Immature natural killer cell (primary cell): ENCODE measurements at places on chromosomes 7 and 10. TPM values are rescaled to one million over a fixed set of nuclear protein-coding genes. Genes with fewer than 3 reads are reported as not detected.

BTBD16 gene
- not detected for polyA plus RNA-seq

DNA sequence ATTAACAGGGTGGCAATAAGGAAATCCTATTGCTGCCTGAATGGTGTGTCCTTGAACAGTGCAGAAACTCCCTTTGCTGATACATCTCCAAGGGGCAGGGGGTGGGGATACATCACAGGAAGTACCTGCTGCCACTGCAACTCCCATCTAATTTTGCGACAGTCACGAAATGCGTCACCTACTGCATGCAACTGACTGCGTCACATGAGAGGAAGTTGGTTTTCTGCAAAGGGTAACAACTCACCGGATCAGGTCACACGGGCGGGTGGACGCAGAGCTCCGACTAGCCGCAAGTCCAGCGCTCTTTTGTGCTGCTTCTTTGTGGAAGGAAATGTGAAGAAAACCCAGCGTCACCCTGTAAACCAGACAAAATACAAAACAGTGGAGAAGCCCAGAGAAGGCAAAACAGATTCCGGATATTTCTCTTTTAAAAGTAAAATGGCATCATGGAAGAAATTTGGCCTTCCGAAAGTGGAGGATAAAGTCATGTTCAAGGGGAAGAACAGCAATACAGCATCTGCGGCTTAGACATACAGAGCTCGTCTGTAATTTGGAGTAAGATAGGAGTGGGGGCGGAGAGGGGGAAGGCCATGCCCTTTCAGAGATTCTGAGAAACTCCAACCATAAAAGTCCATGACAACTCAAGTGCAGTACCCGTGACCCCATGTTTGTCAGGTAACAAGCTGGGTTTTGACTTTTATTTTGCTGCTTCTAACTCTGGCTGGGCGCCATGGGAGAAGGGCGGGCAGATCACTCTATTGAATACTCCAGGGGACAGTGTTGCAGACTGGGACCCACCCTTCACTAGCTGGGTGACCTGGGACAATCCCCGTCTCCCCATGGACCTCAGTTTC, 32.3 kb upstream of the PLEKHS1 start:
- no peak for DNase-seq

DNA sequence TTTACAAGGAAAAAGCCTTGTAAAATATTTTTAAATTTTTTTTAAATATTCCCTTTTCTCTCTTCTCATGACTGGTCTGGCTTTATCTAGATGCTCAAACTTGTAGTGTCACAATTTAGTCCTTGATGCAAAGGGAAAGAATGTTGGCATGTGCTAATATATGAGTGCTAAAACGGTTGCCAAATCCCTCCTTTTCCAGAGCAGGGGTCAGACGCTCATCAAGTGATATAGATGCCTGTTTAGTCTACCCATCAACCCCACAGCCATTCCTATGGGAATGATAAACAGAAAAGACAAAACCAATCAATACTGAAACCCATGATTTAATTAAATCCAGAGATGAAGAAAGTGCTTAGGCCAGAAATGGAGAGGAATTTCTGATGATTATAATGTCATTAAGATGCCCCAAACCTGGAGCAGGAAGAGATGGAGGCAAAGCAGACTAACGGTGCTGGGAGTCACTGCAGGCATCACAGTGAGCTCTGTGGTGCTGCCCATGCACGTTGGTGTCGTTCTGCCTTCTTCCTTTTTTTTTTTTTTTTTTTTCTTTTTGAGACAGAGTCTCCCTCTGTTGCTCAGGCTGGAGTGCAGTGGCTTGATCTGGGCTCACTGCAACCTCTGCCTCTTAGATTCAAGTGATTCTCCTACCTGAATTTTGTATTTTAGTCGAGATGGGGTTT, 210.1 kb upstream of the STK17A start:
- no peak for DNase-seq

AUTS2 gene
- polyA plus RNA-seq: 17.6 TPM

PITX3 gene
- not detected for polyA plus RNA-seq

DNA sequence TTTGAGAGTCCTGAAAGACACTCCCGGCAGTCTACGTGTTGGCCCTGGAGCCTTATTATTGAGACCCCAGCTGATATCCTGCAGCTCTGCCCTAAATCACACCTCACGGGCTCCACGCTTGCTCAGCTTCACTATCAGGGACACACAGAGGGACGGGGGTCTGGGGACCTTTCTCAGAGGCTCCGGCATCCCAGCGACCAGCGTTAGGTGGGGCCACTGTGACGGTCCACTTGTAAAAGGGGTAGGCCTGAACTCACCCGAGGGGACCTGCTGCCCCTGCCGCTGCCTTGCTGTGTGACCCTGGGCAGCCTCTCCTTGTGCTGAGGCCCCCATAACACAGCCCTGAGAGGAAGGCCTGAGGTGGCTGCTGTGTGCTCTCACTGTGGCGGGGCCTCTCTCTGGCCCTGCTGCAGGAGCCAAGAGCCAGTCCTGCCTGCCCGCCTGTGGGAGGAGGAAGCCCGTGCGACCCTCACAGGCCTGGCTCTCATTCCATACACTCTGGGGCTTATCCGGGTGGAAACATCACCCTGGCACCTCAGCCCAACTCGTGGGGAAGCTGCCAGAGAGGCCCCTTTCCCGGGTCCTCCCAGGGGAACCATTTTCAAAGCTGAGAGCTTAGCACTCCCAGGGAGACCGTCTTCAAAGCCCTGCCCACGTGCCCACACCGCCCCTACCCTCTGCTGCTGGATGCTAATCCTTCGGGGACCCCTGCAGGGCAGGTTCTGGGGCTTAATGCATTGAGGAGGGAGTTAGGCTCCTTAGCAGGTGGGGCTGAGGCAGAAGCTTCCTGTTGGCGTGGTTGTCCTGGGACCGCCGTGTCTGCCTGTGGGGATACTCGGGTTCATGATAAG, 21.7 kb downstream of the AQP1 start:
- no peak for DNase-seq

GRCh38 chr7:107744345-107744750, 406 bp downstream of the CBLL1 start:
- DNase-seq: no peak

DNA sequence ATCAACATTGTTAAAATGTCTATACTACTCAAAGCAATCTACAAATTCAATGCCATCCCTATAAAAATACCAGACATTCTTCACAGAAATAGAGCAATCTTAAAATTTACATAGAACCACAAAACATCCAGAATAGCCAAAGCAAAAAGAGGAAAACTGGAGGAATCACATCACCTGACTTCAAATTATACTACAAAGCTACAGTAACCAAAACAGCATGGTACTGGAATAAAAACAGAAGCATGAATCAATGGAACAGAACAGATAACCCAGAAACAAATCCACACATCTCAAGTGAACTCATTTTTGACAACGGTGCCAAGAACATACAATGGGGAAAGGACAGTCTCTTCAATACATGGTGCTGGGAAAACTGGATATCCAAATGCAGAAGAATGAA, 87.3 kb upstream of the EGFR start:
- DNase-seq: no peak

DNA sequence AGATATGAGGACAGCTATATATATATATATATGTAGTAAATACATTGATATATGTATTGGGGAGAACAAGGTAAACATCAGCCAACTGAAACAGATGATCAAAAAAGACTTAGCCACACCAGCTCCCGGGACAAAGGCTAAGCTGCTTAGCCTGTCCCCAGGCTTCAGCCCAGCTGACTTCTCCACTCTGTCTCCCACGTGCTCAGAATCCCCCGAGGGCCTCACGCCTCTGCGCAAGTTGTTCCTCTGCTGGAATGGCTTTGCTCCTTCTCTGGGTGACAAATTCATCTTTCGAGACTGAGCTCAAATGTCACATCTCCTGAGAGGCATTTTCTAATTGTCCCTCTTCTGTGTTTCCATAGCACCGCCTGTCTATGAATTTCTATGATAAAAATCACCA, 8.6 kb upstream of the INSIG1 start:
- no peak for DNase-seq

GRCh38 chr7:136489808-136490207, 378.6 kb upstream of the CHRM2 start:
- no peak for DNase-seq

DNA sequence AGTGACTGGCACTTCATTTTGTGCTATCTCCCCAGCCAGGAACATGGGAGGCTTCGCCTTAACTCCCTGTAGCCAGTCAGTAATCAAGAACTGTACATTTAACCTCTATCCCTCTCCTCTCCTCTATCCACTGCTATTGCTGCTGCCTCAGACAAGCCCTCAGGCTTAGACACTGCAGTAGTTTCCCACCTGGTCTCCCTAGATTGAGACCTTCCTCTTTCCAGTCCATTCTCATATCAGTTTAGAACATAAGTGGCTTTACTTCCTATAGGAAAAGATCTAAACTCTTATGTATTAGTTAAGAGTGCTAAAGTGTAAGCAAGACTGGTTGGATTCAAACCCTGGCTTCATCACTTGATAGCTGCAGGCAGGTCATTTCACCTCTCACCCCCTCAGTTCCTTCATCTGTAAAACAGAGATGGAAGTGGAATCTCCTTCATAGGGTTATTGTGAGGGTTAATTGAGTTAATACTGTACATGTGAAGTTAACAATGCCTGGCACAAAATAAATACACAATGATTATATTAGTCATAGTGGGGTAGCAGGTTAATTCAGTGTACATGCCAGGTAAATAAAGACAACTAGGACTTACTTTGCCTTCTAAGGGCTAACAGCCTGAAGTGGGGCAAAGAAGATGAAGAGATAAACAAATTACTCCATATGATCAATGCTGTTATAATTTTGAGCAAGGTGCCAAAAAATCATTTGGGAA, 76.1 kb downstream of the ZNF277 start:
- no peak for DNase-seq

GRCh38 chr10:69049566-69049961, 38.3 kb upstream of the SRGN start:
- DNase-seq: no peak

DNA sequence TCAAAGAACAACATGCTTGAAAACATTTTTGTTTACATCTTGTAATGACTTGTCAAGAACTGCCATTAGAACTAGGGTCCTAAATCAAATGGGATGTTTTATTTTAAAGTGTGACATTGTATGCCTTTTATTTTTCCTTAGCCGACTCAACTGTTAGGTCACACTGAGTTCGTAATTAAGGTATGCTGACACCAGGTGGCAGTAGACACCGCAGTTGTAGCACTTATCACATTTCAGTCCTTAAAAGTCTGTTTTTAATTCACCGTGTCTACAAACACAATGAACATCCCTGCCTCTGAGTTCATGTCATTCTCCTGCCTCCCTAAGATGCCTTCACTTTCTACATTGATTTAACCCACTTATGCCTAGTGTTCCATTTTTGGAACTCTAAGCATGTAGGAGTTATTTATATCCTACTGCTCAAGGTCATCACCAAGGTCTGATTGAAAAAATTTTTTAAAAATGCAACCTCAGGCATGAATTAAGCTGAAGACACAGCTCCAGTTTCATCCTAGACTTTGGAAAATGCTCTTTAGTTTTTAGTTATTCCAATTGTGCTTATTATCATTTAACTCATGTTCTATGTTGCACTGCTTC, 186.1 kb downstream of the BMPER start:
- DNase-seq: no peak

SLIT1 gene
- not detected for polyA plus RNA-seq

MKRN1 gene
- polyA plus RNA-seq: 135 TPM

DNA sequence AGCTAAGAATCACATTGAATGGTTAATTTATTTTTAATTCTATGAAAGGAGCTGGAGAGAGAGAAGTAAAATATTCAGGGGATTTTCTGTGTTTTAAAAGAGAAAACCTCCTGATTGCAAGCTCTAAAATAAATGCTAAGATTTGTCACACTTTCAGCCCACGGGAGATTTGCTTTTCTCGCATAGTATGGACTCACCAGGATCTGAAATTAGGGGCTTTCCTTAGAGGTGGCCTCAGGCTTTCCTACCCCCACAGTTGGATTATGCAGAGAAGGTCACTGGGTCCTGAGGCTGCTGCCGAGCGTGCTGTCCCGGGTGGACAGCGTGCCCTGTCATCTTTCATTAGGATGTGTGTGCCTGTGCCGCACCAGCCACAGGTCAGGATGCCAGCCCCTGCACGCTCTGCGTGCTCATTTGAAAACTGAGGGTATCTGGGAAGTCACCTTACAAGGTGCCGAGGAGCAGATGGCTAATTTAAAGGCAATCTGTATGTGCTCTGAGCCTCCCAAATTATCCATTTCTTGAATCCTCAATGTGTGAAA, 258.8 kb downstream of the CELF2 start:
- no peak for DNase-seq

FAM53B gene
- polyA plus RNA-seq: 12.1 TPM

- no peak for DNase-seq
Measured at GRCh38 chr10:117418121-117418520, 42.9 kb upstream of the PDZD8 start.

DNA sequence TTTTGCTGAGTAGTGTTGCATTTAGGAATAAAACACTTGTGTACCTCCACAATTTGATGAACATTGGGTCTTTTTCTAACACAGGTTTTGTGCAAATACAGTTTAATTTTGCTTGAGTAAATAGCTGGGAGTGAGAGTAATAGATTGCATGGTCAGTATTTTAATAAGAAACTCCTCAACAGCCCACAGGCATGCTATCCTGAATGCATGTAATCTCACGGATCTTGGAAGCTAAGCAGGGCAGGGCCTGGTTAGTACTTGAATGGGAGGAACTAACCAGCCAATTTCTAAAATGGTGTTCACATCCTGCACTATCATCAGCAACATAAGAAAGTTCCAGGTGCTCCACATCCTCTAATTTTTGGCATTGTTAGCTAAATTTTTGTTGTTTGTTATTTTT, 685.4 kb upstream of the MBL2 start:
- no peak for DNase-seq

- no peak for DNase-seq
Measured at GRCh38 chr7:68146983-68147382, 1150.3 kb downstream of the TYW1 start.

SORCS3 gene
- not detected for polyA plus RNA-seq

GRCh38 chr7:116211913-116212596, 1.7 kb downstream of the TES start:
- DNase-seq: no peak

DNA sequence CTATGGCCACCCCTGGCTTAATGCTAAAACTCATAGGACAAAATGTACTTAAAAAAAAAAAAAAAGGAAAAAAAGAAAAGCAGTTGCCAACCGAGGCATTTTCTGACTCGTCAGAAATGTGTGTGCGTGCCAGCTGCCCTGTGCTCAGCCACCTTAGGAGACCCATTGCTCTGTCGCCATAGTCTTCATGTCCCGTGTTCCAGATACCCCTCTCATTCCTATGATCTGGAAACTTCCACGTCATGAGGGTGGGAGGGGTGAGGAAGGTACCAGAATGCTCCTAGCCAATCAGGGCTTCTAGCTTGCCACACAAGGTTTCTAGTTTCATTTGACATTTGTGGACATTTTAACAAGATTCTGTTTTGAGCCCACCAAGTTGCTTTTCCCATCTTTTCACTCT, 212.9 kb downstream of the TCF7L2 start:
- DNase-seq: no peak
